ENCODE measurements at places on chromosomes 1 and 21.

GRCh38 chr21:43206231-43207042, 37.6 kb downstream of the CRYAA start:
- DNase-seq = no peak

DNA sequence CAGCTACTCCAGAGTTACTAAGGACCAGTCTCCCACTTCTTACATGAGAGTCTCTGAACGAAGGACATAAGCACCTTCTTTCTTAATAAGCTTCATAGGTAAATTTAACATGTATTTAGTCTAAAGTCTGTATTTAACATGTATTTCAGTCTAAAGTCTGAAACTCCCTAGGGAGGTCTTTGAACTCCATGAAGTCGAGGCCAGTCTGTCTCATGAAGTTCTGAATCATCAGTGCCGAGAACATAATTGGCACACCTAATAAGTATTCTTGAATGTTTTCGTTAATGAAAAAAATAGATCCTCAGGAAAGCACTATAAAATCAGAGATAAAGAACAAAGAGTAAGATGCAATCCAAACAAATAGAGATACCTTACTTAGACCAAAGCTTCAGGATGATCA, 945.5 kb downstream of the TTLL7 start:
- no peak for DNase-seq

- DNase-seq = no peak
These were observed 105.3 kb downstream of the PGBD5 start for GRCh38 chr1:230320804-230321203.

- no peak for DNase-seq
These were observed 106.7 kb downstream of the HMCN1 start for GRCh38 chr1:185840880-185841279.

DNA sequence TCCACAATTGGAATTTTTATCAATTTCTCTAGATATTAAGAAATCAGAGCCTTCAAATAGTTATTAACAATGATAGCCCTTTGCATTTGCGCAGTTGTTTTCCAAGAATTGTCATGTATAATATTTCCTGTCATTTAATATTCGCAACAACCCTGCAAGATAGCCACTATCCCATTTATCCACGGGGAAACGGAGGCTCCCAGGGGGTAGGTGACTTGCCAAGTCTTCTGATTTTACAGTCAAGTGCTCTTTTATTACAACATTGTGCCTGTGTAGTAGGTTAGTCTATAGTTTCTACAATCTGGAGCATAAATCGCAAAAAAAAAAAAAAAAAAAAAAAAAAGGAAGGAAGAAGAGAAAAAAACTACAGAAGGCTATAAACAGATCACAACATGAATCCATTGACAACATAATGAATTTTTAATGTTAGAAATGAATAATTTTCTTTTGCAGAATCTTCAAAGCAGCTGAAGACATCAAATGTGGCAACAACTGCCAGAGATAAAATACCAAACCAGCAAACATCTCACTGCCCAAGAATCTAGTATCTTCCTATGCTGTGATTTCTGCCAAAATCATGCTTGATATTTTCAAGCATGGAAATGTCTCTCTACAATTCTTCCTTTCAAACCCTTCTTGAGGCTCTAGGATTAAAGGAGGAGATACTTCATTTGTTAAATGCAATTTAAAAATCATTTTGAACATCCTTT, 125.5 kb downstream of the PTPN14 start:
- DNase-seq = no peak

DNA sequence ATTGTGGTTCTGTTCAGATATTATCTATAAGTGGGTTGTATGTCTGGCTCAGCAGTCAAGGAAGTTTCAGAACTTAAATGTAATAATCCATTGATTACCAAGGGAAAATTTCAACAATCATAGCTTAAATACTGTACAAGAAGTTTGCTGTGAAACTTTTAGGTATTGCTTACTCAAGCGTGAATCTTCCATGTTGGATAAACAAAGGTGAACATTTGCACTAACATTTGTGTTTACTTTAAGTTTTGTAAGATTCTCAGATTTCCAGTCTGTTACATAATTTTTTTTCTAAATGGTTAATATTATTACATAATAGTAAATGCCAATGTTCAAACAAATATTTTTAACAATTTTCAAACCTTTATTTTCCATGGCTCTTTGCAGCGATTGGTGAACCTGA, 285.6 kb downstream of the NCAM2 start:
- DNase-seq = no peak

DNA sequence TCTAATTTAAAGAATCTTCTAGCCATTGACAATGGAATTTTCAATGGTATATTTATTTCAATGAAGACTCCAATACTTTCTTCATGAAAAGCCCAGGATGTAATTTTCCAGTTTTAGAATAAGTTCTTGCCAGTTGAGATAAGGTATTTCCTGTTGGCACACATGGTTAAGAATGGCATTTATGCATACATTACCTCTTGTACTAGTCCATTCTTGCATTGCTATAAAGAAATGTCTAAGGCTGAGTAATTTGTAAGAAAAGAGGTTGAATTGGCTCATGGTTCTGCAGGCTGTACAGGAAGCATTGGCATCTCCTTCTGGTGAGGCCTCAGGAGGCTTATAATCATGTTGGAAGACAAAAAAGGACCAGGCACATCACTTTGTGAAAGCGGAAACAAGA, 1179.6 kb downstream of the AMY1C start:
- DNase-seq = no peak

DNA sequence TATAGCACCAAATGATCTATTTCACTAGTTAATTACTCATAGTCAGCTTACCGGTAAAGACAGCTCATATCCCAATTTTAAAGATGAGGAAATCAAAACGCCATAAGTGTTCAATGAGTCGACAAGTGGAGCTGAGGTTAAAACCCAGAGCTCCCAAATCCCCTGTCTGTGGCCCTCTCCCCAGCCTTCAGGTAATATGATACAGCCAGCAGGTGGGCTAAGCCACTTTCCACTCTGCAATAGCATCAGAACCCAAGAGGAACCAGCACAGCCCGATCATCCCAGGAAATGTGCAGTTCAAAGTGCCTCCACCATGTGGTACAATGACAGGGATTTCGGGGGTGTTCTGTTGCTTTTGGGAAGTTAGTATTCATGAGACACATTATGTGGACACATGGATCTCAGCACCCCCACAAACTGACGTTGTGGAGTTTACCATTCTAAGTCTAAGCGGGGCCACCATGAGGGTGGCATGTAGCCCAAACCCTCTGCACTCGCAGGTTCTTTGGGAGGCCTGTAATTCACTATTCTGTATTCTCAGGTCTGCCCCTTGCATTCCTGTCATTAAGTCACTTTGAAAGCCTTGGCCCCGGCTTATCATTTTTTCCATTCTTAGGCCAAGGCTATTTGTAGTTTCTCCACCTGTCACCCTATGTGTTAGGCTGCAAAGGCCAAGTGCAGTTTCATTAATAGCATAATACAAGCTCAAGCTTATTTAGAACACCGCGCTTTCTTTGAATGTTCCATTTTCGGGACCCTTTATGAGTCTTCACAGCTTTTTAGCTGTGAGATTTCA, 26.3 kb upstream of the ACTN2 start:
- DNase-seq = no peak

DNA sequence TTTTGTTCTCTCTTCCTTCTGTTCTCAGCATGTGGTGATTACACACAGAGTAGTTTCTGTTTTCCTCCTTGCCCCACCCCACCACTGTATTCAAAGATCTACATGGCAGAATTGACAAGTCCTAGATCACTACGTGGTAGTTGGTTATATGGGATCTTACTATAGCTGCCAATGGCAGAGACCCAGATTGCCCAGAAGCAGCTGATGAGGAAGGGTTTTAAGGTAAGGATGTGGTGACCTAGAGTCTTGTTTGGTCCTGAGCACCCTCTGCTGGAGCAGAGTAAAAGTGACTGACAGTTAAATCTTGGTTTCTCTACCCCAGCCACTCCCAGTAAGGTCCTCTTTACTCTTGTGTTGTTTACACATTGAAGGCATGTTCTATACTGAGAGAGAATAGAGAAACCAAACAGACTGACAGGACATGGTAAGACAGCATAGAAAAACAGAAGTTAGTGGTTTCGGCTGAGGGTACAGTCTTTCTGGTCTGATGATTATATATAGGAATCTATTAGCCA, 22.8 kb upstream of the STRIP1 start:
- DNase-seq = peak; percentile 69

DNA sequence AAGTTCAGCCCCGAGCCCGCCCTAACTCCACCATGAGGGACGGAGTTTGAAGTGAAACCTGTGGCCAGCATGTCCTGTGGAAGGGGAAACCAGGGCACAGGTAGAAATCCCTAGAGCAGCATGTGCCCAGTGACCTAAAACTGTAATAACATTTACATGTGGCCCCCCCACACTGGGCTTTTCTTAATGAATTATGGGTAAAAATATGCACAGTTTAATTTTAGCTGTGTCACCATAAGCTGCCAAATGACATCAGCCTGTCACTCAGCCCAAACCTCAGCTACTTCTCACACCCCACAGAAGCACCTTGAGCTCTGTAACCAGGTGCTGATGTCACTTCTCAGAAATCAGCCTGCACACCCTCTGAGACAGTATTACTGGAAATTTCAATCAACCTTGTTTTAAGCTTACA, 50.0 kb upstream of the SLC19A1 start:
- no peak for DNase-seq

DNA sequence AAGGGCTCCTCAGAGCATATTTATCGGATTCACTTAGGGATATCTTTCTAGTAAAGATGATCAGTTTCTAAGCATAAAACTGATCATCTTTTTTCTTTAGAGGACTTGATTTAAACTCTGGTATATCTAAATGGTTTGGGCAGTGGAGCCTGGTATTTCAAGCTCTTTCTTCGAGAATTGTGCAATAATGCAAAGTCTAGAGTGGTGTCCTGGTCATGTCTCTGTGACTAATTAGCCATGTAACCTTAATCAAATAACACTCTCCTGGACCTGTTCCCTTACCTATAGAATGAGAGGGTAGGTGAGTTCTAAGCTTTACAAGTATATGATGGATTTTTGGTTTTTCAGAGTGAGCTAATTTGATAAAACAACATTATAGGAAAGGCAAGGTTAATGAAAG, 225.2 kb downstream of the RPS6KC1 start:
- DNase-seq = no peak

DNA sequence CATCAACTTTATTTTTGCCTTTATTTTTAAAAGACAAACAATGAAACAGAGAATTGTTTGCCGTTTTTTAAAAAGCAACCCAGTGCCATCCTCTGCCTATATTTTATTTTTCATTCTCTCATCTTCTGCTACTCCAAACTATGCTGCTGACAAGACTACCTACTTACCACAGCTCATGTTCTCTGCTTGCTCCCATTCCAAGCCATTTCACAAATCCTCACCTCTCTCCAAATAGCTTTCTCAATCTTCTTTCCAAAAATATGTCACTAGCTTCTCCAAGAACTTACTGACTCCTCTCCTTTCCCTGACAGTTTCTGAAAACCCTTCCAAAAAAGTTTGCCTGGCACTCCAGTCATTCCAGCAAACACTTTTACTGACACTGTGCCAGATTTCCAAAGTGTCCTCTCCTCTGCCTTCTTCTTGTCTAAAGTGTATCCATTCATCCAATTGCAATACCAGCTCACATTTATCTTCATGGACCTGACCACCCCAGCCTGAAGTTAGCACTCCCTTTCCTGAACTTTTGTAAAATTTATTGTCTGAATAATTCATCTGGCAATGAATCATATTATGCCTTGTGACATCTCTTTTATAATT, 766.5 kb upstream of the B3GALT2 start:
- DNase-seq = no peak

DNA sequence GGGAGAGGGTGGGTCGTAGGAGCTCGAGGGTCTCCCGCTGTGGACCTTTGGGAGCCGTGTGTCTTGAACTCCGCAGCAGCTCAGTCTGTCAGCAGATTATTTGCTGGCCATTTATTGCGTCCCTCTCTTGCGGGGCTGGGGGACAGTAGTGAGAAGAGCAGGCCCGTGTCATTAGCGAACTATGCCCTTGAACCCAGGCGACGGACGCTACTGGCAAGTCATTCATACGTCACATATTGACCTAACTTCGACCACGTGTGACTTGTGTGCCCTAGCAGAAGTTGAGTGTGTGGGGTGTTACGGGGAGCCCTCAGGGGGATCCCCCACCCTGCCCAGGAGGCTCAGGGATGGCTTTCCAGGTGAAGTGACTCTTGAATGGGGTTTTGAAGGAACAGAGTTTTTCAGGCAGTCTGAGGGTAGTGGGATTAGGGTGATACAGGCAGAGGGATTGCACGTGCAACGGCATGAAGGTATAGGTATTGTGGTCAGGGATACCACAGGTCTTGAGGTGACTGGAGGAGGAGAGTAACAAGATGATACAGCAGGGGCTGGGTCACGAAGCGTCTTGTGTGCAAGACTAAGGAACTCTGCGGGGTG, 13.0 kb downstream of the RCC1 start:
- DNase-seq = peak; percentile 28

GRCh38 chr1:89104147-89104546, 21.8 kb downstream of the GBP2 start:
- DNase-seq = no peak

DNA sequence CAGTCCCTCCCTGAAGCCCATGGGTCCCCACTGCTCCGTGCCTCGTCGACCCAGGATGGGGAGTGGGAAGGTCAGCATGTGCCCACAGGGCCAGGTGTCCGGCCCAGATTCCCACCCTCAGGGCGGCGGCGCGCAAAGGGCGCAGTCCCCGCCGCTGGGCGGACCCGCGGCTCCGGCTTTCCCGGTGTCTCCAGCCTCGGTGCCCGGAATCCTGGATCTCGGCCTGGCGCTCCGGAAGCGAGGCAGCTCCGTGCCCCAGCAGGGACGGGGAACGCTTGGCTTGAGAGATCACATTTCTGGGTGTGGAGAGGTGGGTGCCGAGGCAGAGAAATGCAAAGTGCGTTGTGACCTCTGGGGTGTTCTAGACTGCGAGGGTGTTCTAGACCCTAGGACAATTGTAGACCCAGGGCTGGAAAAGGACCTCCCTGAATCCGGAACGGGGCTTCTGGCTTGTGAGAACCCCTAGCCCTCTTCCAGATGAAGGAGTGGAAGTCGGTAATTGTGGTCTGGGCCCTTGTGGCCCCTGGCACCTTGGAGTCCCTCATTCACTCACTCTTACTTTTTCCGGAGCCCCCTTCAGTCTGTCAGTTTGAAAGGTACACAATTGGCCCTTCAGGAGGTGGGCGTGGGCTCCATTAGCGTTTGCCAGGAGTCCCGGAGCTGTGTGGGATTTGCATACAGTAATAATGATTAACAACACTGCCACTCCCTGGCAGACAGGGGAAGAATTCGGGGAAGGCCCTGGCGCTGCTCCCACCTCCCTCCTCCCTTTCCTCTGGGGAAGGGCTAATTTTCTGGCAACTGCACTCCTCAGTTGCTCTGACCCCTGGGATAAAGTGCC, 1.6 kb upstream of the KCND3 start:
- peak; percentile 39 for DNase-seq

- DNase-seq = no peak
These were observed 4.2 kb downstream of the S100A12 start for GRCh38 chr1:153371231-153371630.

All from lung microvascular endothelial cell (primary cell).